ENCODE measurements at places on chromosomes 3 and 15. TPM values are rescaled to one million over a fixed set of nuclear protein-coding genes. Genes with fewer than 3 reads are reported as not detected.

DNA sequence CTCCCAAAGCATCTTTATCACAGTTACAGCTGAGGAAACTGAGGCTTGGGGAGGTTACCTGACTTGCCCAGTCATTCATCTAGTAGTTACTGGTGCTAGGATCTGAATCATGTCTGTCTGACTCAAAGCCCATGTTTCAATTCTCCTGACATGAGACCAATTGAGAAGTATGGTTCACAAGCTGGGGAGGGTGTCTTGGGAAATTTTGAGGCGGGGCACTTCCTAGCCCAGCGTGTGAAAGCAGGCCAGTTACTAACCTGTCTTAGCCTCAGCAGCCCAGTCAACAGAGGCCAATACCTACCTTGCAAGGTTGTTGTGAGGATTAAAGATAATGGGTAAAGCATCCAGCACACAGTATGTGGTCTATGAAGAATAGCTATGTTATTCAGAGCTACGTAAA lies 37.0 kb downstream of the CLDN18 start:
- no peak for DNase-seq

DNA sequence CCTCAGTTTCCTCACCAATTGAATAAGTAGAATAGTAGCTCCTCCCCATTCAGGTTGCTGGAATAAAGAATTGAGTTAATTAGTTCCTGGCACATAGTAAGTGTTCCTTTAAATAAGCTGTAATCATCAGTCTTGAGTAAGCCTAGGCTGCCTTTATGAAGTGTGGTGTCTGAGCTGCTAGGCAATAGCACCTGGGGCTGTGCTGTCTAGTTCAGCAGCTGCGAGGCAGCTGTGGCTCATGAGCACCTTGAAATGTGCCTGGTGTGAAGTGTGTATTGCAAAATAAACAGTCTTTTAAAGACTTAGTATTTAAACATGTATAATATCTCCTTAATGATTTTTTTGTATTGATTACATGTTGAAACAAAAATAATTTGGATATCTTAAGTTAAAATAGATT lies 77.6 kb downstream of the TOP2B start:
- no peak for DNase-seq

- no peak for DNase-seq
Observed at GRCh38 chr15:73283366-73283962, 85.3 kb downstream of the HCN4 start.

DNA sequence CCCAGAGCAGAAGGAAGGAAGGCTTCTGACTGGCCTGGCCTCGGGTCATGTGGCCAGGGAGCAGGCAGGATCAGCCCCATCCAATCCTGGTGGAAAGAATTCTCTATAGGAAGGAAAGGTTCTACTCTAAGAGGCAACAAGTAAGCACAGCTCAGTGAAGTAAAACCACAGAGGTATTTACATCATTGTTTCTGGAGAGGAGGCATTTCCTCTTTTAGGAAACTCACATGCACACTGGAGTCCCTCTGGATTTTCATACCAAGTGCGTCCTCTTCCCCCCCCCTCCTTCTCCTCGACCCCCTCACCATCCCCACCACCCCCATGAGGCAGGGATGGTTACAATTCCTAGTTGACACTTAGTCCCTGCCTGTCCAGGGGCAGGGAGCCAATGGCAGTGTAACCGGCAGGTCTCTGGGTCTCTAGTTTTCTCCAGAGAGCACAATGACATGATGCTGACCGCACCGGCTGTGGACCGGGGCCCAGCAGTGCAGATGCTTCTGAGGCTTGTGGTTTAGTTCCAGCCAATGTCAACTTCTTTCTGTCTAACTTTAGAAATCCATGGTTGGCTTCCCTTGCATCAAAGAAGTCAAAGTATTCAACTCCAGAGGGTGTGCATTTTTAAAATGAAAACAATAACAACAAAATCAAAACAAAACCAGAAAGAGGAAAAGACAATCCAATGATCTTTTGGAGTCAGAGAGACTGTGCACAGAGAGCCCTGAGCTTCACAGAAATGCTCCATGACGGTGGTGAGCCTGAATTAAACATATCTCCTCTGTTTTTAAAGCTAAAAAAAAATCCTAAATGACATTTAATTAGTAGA lies 230.3 kb upstream of the TLE3 start:
- peak; percentile 59 for DNase-seq

- DNase-seq, result no peak
Observed at GRCh38 chr3:122691195-122691594, 10.6 kb downstream of the PARP14 start.

GRCh38 chr15:100738614-100739013 lies 136.2 kb downstream of the ASB7 start:
- DNase-seq, result no peak

DNA sequence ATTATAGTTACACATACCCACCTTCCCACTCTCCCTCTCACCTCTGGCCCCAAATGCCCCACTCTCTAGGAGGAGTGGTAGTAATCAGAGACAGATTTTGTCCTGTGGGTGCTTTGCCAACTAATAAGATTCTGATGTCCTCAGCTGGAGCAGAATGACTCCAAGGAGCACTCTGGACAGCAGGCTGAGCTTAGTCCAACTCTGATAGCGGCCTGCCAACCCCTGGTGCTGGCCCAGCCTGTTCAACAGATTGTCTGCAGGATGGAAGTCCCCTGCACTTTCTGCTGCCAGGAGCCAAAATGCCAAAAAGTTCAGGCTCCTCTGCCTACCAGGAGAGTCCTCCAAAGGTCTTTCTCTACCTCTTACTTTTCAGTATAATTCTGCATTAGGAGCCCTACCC lies 160.5 kb upstream of the UMPS start:
- DNase-seq, result peak; percentile 81

- DNase-seq, result no peak
Observed at GRCh38 chr3:128281056-128281455, 127.8 kb downstream of the EEFSEC start.

DNA sequence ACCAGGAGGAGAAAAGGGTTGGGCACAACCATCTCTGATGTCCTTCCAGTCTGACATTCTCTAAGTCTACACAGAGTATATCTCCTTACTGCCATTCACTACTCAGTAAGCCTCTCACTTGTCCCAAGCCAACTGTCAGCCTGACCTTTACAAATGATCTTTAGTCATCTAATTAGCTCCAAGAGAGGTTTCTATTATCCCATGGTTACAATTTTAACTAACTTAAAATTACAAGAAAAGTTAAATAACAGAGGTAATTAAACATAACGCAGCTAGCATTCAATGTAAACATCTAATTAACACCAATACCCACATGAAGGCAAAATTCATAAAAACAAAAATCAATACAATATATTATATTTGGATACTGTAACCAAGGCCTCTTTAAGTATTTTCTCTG lies 126.9 kb downstream of the LSAMP start:
- DNase-seq, result no peak

DNA sequence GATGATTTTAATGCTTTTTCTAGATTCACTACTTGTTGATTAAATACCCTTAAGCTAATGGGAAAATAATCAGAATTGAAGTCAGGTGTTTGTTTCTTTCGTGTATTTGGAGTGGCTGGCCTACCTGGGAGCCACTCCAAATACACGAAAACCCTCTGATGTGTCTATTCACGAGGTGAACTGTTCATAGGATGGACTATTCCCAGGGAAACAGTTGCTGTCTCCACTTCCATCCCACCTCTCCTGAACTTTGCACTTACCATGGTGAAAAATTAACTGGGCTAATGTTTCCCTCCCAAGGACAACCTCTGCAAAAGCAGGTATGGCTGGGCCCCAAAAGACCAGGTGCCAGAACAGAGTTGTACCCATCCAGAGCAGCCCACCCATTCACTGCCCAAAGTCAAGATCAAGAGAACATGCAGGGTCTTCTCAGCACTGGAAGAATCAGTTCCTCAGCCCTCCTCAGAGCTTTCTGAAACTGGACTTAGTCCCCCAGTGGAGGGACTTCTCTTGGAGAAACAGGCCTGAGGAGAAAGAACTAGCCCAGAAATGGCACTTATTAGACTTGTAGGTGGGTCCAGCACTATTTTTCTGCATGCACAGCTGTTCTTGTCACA lies 2.9 kb upstream of the SMAD3 start:
- no peak for DNase-seq

GRCh38 chr3:124483915-124484470 lies 246.3 kb upstream of the UMPS start:
- DNase-seq, result no peak

DNA sequence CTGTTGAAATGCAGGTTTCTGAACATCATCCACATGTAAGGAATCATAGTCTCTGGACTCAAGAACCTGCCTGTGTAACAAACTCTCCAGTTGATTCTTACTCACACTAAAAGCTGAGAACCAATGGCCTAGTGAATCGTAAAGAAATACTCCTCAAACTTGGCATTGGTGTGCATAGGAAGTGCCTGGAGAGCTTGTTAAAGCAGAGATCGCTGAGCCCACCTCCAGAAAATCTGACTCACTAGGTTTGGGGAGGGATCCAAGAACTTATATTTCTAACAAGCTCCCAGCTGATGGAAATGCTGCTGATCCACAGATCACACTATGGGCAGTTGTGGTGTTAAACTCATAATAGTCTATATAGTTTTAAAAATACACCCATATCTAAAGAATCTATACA lies 55.8 kb upstream of the LMCD1 start:
- no peak for DNase-seq

DNA sequence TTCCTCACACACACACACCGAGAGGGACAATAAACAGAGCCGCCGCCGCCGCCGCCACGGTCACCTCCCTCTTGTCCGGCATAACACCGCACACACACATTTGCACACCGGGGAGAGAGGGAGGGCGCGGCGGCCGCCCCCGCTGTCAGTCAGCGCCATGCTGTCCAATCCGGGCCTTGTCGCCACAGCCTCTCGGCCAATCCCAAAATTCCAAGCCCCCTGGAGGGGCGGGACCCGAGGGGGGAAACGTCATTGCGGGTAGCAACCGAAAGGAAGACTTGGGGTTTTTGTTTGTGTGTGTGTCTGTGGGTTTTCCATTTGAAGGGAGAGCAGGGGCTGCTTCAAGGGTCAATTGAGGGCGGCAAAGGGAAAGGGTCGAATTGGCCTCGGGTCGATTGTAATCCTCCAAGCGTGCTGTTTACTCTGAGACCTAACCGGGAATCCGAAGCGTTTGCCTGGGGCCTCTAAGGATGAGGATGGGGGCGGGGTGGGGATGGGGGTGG lies at the start of gene TOP2B:
TSS of gene TOP2B (minus strand) at position 96 of the 503 bp plus-strand sequence. CDS start 610 bp downstream, outside the sequence.
- DNase-seq, result peak; percentile 97

DNA sequence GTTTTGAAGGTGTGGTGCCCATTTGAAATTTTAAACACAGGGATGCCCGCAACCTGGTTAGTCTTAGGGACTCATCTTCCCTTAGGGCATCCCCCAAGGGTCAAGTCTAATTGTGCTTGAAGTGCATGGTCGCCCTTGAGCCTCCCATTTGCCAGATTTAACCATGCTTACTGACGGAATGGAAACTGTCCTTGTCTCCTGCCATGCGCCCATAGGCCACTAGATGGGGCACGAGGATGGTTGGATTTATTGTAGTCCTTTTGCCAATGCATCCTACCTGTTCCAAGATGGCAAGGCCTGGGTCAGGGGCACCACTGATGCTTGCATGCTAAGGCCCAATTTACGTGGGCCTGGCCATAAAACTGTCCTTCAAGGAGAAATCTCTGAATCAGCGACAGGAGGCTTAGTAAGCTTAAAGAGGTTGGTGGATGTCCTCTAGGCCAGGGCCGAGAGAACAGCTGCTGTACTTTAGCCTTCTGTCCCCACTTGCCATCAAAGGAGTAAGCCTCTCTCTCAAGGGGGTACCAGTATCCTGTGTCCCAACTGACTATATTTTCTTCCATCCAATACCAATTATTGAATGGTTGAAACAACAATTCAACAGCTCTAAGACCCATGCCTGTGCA lies 355.4 kb downstream of the OTOL1 start:
- peak; percentile 47 for DNase-seq

GRCh38 chr3:155847993-155848392 lies 6.2 kb downstream of the SLC33A1 start:
- no peak for DNase-seq

GRCh38 chr3:138609898-138610266 lies 1.3 kb downstream of the FAIM start:
- DNase-seq, result no peak

- DNase-seq, result peak; percentile 77
Observed at GRCh38 chr3:13223574-13224237, 150.5 kb upstream of the IQSEC1 start.

DNA sequence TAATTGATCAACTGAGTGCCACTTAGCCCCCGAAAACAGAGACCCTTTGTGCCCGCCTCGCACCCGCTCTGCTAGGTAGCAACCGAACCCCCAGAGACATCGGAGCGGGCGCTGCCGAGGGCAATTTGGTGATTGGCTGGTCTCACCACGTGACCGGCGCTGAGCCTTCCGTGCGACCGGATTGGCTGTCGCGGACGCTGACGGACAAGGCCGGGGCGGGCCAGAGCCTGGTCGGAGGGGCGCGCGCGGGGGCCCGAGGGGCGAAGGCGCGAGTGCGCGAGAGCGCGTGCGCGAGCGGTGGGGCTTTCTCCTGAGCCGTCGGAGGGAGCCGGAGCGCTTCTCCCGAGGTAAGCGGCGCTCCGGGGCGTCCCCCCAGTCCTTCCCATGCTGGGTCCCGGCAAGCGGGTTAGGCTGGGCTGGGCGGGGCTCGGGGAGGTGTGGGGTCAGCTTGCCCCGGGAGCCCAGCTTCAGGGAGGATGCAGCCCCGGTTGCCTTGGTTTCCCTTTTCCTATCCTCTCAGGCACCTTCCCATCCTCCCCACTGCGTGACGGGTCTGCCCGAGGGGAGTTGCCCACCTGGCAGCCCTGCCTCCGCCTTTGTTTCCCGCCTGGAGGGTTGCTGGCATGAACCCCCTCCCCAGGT lies at the start of gene TMEM108:
TSS of gene TMEM108 (plus strand) at position 303 of the 642 bp plus-strand sequence.
- DNase-seq, result peak; percentile 87

DNA sequence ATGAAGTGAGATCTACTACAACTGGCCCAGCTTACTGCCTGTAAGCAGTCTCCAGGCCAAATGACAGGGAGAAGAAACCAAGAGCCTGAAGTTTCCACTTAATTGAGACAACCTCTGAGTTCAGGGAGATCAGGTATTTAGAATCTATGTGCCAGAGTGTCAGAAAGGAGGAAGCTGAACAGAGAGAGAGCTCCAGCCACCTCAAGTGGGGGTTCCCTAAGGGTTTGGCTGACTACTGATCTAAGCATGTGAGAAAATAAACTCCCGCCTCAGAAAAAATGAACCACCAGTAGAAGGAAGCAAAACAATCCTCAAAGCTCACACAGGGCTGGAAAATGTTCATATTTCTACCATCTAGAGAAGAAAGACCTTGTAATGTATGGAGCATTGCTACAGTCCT lies 25.0 kb downstream of the ADAM10 start:
- DNase-seq, result no peak

Gene ECE2
- not detected for total RNA-seq

Gene TBC1D23
- total RNA-seq, result 33.2 TPM

Gene HIGD2B
- total RNA-seq, result not detected

Gene NUP210
- total RNA-seq, result 2.7 TPM

Gene EXOSC7
- total RNA-seq, result 24.4 TPM

Gene HCN4
- 16.6 TPM for total RNA-seq

Gene COL7A1
- total RNA-seq, result 16.1 TPM

Gene TM6SF1
- total RNA-seq, result 6.8 TPM

Gene NANOGP8
- total RNA-seq, result not detected

Gene PLA2G4E
- total RNA-seq, result not detected

Gene GP5
- not detected for total RNA-seq

Gene ARGFX
- not detected for total RNA-seq

Gene PARP15
- 0.40 TPM for total RNA-seq

Gene APEH
- 103 TPM for total RNA-seq

Gene TRH
- total RNA-seq, result not detected

Gene ZBTB38
- total RNA-seq, result 89.6 TPM

Gene CDHR4
- total RNA-seq, result not detected

Gene CCDC33
- total RNA-seq, result not detected

Gene MYL3
- 10,727 TPM for total RNA-seq
